Activated naive CD4-positive, alpha-beta T cell treated with Interleukin-2 at 50 U/mL for 16 hours (primary cell): ENCODE measurements at places on chromosomes 13 and 19.

DNA sequence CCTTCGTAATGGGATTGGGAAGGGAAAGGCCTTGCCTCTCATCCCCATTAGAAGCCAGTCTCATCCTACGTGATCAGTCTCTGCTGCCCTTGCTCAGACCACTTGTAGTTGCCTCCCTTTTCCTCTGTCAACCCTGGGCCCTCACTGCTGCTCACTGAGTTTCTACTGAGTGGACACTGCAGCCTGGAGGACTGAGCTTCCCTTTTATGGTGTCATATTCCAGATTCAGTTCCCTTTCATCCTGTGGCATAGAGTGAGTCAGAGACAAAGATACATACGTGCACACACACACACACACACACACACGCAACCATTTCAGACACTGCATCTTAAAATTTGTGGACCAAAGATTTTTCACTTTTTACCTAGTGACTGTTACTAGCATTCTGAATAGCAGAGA, 56.6 kb downstream of the COG3 start:
- DNase-seq, result no peak

DNA sequence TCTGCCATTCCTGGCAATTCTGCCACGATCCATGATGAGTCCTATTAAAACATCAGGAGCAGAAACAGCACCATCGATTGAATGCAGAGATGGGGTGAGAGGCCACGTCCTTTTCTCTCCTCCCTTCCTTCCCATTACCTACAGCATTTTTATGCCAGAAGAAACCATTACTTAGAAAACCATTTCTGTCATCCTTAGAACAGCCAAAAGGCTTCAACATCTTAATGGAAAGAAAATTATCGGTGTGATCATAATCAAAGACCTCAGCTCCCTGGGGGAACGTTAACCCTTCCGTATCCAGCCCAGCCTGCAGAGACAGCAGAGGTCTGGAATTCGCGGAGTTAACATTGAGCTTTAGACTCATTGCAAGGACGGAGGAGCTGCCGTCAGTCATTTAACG, 56.0 kb upstream of the SIAH3 start:
- no peak for DNase-seq

GRCh38 chr19:49064768-49065611, at the start of gene NTF4:
Gene NTF4, minus strand, starts transcription at chr19:49064818. Its CDS starts 2,821 bp downstream, at chr19:49061997.
- no peak for DNase-seq

GRCh38 chr13:30608364-30608763, 9.4 kb upstream of the USPL1 start:
- no peak for DNase-seq

DNA sequence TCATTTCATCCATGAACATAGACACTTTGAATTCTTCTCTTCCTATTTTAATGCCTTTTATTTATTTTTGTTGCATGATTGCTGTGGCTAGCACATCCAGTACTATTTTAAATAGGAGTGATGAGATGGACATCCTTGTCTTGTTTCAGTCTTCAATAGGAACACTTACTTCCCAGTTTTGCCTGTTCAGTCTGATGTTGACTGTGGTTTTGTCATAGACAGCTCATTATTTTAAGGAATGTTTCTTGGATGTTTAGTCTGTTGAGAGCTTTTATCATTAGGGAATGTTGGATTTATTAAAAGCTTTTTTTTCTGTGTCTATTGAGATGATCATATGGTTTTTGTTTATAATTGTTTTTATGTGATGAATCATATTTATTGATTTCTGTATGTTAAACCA, 586.6 kb downstream of the SLITRK1 start:
- DNase-seq, result no peak

GRCh38 chr19:7287722-7288121, 6.5 kb downstream of the INSR start:
- no peak for DNase-seq

DNA sequence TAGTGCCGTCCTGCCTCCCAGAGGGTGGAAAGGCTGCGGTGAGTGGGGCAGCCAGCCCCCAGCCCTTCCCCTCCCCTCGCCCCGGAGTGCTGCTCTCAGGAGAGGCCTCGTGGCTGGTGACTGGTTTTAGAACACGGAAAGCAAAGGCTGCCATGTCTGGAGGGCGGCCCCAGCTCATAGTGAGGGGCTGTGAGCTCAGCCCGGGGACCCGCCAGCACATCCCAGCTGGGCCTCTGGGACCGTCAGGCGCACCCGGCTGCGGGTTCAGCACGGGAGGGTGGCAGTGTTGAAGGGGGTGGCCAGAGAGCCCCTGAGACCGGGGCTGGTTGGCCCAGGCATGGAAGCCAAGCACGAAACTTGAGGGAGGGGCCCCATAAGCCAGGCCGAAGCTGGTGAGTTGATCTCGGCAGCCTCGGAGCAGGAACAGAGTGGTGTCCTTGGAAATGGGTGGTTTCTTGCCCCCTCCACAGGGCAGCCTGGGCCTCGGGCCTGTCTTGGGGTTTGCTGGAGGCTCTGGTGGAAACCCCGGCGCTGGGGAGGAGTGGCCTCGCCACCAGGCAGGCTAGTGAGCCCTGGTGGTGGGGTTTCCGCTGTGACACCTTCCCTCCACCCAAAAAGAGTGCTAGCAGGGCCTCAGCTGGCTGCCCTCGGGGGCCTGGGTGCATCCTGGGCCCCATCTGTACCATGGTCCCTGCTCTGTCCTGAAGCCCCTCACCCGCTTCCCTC, 157.7 kb downstream of the KDM4B start:
- DNase-seq, result no peak

DNA sequence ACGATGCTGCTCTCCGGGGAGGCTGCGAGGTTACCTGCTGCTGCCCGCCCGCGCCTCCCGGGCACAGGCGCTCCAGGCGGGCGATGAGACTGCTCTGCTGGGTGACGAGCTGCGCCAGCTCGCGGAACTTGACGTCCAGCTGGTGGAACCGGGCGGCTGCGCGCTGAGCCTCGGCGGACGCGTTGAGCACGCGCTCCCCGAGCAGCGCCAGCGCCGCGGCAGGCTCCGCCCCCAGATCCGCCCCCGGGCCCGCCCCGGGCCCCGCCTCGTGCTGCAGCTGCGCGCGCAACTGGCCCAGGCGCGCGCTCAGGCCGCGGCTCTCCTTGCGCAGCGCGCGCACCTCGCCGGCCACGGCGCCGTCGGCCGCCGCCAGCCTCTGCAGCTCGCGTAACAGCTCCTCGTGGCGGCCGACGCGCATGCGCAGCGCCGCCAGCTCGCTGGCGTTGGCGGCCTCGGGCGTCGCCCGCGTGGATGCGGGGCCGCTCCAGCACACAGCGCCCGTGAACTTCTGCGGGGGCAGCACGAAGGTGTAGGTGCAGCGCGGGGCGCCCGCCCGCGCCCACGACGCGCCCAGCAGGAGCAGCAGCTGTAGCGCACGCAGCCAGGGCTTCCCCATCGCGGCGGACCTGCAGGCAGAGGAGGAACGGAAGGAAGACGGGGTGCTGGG, 6.4 kb downstream of the ANGPTL6 start:
- DNase-seq, result peak; percentile 89

GRCh38 chr13:22276616-22277015, 605.7 kb downstream of the FGF9 start:
- DNase-seq, result no peak

- no peak for DNase-seq
Observed at GRCh38 chr19:35027851-35028599, 2.2 kb upstream of the SCN1B start.

GRCh38 chr13:94236872-94237271, 242.6 kb downstream of the DCT start:
- DNase-seq, result no peak

- DNase-seq, result no peak
Observed at GRCh38 chr13:42709276-42709675, 72.1 kb upstream of the FAM216B start.

- DNase-seq, result peak; percentile 86
Observed at GRCh38 chr13:99386911-99387788, 80.0 kb upstream of the GPR183 start.

DNA sequence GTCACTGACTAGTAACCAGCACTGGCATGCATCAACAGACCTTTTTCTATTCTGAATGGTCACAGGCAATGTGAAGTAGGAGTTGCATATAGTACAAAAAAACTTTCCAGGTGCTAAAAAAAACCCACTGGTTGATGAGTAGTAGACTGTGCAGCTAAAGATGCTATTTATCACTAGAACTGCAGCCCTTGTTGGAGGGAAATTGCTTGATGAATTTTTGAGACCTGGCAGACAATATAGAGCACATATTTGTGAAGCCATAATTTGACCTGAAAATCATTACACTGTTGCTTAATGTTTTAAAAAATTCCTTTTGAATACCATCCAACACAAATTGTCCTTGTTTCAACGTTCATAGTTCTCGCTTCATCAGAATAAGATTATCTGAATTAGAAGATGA, 441.0 kb downstream of the KLF12 start:
- DNase-seq, result no peak

DNA sequence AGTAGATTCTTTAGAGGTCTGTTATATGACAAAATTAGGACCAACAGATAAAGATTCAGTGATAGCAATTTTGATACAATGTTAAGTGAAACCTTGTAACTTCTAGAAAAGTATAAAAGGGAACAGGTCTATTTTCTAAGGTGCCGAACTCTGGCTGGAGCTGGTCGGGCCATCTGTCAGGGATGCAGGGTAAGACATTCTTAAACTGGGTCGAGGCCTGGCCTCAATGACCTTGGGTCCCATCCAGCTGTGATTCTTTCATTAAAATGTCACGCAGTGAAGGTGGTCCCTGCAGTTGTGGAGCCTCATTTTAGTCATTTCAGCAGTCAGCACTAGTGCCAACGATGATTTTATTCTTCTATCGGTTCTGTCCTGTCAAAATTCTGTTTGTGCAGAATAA, 271.9 kb upstream of the SPRY2 start:
- DNase-seq, result no peak

- DNase-seq, result no peak
Observed at GRCh38 chr13:111158136-111158805, 43.2 kb downstream of the ARHGEF7 start.

DNA sequence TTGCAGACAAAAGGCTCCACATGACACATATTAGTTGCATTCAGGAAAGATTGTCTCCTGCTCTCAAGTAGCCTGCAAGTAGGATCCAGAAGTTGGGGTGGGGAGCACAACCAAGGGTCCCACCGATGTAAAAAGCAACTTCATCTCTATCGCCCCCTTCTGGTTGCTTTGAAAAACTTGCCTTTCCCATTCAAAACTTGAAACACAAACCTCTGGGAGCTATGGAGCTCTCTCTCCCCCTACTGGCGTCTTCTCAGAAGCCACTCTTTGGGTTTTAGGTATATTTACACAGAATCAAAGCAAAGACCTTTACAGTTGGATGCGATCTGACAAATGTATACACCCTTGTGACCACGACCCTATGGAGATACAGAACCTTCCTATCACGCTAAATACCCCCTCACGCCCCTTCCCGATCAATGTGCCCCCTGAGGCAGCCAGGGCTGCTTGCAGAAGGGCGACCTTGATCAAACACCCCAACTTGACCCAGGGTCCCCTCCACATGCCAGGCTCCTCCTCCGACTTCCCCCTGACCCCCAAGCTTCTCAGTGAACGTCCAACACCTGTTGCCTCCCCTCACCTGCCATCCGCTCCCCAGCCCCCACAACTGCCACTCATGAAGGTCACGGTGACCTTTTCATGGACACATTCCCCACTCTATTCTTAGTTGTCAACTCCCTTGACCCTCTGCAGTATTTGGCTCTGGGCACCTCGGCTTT, 10.1 kb downstream of the NOSIP start:
- DNase-seq, result peak; percentile 69

- peak; percentile 31 for DNase-seq
Observed at GRCh38 chr13:97018029-97018819, 23.9 kb upstream of the OXGR1 start.

GRCh38 chr13:39565036-39565949, 37.7 kb downstream of the LHFPL6 start:
- DNase-seq, result no peak

- DNase-seq, result no peak
Observed at GRCh38 chr13:54758795-54759194, 1730.2 kb downstream of the OLFM4 start.

GRCh38 chr19:48968813-48969218, 3.7 kb downstream of the FTL start:
- DNase-seq, result no peak

DNA sequence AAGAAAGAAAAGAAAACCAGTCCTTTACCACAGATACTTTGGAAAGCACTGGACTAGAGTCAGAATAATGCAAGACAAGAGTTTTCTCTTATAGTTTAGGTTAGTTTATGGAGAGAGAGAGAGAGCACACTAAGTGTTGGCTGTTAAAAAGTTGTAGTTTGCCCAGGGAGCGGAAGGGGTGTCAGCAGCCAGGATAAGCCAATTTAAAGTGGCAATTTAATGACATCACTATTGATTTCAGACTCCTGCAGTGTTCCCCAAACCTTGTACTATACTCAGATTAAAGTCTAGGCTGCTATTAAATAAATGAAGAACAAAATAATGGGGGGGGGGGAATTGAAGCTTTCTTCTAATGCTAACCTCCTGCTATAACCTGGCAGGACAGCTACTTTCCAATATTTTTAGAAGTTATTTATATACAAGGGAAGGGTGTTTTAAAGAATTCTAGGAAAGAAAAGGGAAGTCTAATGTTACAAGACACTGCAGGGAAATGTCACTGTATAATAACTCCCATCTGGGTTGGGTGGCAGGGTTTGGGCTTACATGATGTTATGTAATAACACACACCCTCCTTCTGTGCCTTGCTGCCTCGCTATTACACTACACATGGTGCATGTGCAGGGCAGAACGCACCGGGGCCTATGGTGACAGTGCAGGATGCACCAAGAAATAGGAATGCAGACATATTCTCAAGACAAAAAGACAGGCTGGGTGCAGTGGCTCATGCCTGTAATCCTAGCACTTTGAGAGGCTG, 19.9 kb downstream of the TPT1 start:
- no peak for DNase-seq

DNA sequence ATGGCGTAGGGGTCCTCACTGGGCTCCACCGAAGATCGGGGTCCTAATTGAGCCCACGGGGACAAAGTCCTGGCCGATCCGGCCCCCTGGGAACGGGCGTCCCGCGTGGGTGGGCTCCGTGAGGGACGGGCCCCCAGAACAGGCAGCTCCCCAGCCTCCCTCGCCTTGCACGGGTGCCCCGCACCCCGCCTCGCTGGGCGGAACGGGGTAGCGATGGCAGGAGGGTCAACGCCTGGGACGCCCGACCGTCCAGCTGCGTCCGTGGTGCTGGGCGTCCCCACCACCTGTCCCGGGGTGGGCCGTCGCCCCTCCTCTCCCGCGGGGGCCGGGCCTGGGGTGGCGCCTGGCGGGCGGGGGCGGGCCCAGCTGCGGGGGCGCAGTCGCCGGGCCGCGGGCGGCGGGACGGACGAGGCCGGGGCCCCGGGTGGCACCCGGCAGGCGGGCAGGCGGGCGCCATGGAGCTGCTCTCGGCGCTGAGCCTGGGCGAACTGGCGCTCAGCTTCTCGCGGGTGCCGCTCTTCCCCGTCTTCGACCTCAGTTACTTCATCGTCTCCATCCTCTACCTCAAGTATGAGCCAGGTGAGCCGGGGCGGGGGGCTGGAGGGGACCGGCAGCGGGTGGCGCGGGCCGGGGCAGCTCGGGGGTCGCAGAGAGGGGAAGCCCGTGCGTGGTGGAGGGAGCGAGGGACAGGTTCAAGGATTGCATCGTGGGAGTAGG, at the start of gene TMEM38A:
Gene TMEM38A (plus strand): TSS at position 377 of the 717 bp plus-strand sequence. CDS start 79 bp downstream, at position 456.
- DNase-seq, result peak; percentile 48
